Myocyte (in vitro differentiated cells): ENCODE measurements at places on chromosomes 2 and 18. TPM values are rescaled to one million over a fixed set of nuclear protein-coding genes. Genes with fewer than 3 reads are reported as not detected.

- DNase-seq, result no peak
Observed at GRCh38 chr2:189673661-189674373, 653 bp upstream of the ANKAR start.

DNA sequence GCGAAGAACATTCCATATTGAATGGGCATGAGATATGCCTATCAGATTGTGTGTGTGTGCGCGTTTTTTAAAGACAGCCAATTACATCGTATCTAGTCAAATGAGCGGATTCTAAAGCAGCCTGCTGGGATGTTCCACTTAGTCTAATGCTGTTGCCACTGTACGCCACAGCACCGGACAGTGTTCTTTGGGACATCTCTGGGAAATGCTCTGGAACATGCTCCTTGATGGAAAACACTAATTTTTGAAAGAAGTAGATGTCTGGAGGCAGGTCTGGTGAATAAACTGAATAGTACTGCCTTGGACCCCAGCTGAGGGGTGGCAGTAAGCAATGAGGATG lies 3.6 kb upstream of the TMEM150A start:
- no peak for DNase-seq

- no peak for DNase-seq
Observed at GRCh38 chr2:134705861-134706586, 12.8 kb downstream of the TMEM163 start.

- DNase-seq, result no peak
Observed at GRCh38 chr2:192357217-192357616, 162.5 kb upstream of the TMEFF2 start.

METAP1D gene
- 11.0 and 13.0 TPM in 2 replicates for total RNA-seq
